ENCODE measurements at places on chromosomes 2 and 18.

- DNase-seq: peak; percentile 65
These were observed 646 bp downstream of the PHLPP1 start for GRCh38 chr18:62715759-62716615.

DNA sequence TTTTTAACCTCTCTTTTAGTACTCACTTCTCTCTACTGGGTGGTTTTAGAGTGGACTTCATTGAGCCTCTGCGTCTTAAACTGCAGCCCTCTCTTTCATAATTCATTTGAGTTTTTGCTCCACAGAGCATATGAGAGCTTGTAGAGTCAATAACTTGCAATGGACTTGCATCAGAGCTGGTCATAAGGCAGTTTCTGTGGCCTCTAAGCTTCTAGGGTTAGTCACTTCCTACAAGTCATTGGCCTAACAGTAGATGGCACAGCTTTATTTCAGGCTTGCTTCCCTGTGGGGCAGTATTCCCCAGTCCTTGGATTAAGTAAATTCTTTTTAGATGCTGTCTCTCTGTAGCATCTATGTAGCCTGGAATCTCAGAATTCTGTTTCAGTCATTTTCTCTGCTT is 1435.7 kb downstream of the LRP1B start:
- peak; percentile 76 for DNase-seq

GRCh38 chr18:50203801-50204604 is 9.1 kb upstream of the MYO5B start:
- DNase-seq: peak; percentile 25

- DNase-seq: peak; percentile 15
These were observed 248.7 kb upstream of the PIK3C3 start for GRCh38 chr18:41706301-41706700.

GRCh38 chr2:238560234-238560633 is 133.5 kb downstream of the ASB1 start:
- DNase-seq: no peak

- DNase-seq: peak; percentile 49
These were observed 48.0 kb downstream of the EFEMP1 start for GRCh38 chr2:55875434-55876135.

DNA sequence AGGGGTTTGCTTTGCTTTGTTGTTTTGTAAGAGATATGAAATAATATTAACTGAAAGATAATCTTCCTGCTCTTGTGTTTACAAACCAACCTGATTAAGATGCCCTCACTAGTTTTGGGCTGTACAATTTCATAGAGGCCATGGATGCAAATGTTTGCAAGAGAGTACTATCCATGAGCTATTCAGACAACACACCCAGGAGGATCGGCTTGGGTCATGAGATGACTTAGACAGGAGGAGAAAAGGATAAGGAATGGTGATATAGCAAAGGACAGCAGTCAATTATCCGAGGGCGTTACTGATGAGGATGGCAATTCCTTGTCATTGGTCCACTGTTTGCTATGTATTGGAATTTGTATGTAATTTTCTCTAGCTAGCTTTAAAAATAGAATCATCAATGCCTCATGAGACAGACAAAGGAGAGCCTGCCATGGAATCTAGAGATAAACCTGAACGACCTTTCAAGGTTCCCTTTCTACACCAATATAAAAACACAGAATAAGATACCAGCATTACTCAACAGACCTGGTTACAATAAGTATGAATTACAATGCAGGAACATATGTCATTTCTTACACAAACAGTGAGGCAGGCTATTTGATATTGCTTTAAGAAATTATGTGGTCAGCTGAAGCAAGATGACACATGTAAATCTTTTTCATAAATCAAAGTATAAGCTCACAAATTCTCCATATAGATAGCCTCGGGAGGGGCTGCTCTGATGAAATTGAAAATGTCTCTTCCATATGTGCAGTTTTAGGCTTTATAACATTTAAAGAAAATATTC is 54.4 kb upstream of the SOS1 start:
- DNase-seq: no peak

DNA sequence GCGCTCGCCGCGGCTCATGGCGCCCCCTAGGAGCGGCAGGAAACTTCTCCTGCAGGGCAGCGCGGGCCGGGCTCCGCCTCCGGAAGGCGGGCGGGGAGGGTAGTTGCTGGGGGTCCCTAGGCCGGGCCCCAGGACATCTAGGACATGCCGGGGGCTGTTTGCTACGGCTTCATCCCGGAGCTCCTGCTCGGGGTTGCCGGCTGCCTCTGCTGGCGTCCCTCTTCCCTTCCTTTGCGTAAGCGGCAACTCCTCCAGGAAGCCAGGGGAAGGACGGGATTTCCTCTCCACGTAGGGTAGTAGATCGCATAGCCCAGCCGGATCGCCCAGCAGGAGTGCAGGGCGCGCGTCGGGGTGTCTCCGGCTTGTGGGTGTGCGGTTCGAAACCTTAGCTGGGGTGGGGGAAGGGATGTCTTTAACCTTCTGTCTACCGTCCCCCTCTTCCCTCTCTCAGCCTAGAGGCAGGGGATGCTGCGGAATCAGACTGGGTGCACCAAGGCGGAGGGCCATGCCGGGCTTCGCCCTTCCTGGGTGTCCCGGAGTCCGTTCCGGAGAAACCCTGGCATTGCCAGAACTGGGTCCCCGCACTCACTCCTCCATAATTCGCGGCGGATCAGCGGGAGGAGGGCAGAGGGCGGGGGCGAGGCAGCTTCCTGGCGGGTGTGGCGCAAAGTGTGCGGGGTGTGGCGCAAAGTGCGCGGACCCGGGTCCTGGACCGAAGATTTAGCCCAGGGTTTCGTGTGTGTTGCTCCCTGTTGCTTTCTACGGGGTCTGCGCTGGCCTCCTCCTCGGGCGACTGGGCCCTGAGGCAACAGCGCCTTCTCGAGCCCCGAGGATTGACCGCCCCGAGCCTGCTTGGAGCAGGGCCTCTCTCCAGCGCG is 12.2 kb upstream of the SKOR2 start:
- peak; percentile 48 for DNase-seq

GRCh38 chr2:55511508-55512124 is 7.9 kb upstream of the CFAP36 start:
- DNase-seq: peak; percentile 53

GRCh38 chr2:222568865-222569264 is 87.0 kb downstream of the FARSB start:
- DNase-seq: peak; percentile 29

- DNase-seq: no peak
These were observed 190.2 kb downstream of the TFCP2L1 start for GRCh38 chr2:121094845-121095244.

DNA sequence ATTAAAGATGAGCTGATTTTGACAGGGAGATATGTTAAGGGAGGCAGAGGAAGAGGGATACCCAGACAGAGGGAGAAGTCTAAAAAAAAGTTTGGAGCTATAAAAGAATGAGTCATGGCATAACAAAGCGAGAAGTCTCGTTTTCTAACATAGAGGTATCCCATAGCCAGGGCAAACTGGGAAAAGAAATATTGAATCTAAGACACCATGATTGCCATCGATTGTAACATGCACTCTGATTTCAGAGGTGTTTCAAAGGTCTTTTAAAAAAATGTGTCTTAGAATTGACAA is 110.7 kb downstream of the MDH1 start:
- DNase-seq: peak; percentile 31

DNA sequence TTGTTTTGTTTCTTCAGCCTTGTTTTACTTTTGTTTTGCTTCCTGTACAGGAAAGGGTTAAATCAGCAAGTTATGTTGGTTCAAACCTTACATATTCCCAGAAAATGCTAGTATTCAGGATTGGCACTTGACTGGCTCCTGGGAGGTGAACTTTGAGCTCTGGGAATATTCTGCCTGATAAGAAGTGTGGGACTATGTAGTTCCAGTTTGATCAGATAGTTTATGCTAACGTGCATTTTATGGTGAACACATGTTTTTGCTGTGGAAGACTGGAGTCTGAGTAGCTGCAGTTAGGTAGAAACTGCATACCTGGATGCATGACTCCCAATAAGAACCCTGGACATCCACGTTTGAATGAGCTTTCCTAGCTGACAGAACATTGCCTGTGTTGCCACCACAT is 603.1 kb upstream of the HS6ST1 start:
- DNase-seq: no peak

DNA sequence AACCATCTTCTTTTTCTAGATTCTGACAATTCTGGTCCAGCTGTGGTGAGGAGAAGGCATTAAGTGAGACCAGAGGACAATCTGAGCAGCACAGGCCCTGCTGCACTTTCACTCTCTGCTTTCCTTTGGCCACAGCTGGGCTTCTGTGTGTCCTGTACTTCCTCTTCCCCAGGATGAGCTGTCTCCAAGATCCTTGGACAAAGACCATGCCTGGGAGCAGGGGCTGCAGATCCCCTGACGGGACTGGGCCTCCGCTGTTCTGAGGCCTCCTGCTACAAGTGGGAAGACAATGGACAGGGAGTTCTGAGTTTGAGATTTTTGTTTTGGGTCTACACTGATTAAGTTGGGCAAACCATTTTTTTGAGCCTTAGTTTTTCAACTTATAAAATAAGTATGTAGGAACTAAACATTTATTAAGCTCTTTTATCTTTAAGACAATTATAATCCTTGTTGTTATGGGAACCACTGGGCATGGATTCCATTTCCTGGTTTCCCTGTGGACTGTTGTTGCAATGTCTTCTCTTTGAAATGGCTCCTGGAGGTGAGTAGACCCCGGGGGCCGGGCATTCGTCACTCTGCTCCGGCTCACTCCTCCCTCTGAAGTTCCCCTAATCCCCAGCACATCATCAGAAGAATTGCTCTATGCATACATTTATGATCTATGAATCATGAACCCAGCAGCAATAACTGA is 266.6 kb downstream of the ACTR3 start:
- no peak for DNase-seq

- no peak for DNase-seq
These were observed 221.8 kb downstream of the MREG start for GRCh38 chr2:215791481-215791937.

GRCh38 chr18:36934884-36935283 is 106.0 kb downstream of the KIAA1328 start:
- DNase-seq: peak; percentile 50

GRCh38 chr2:37738266-37738885 is 66.9 kb upstream of the CDC42EP3 start:
- DNase-seq: no peak

DNA sequence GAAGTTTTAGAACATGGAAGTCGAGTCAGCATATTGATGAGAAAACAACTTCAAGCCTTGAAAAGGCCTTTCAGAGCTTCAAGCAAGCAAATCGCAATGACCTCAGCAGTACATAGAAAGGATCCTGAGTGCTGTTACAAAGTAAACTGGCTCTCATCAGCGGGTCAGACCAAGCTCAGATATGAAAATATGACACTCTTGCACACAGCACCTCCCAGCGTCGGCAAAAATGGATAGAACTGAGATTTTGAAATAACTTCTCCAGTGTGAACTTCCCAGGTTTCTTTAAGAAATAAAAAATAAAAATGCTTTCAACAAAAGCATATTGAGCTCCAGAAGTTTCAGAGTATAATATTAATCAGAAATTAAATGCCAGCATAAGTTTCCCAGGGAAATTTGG is 296.9 kb downstream of the FBXO15 start:
- DNase-seq: no peak

DNA sequence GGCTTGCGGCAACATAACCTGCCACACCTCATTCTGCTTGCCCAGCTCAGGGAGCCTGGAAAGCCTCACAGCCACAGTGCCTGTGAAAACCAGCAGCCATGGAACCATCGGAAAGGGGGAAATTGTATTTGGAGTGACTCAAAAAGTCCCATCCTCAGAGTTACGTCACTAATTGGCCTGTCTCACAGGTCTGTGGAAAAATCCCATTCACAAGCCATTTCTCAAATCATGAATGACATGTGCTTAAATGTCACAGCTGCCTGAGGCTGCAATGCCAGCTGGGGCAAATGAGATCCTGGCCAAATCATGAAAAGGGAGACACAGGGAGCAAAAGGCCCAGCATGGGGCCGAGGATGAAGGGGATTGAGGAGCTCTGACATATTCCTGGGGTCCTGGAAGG is 486.9 kb upstream of the RAB6C start:
- DNase-seq: no peak

DNA sequence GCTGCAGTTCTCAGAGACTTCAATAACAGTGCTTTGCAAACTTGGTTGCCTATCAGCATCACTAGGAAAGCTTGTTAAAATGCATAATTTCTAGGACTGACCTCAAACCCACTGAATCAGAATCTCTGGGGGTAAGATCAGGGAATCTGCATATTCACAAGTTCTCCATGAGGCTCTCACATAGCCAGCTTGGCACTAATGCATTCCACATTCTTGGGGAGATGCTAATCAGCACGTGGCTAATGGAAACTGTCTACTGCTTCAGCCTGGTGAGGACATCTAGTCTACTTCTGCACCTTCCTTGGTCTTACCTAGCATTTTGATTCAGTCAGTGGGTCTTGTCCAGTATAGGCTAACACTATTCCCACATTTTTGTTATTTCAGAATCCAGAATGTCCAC is 56.3 kb downstream of the RBKS start:
- peak; percentile 66 for DNase-seq

DNA sequence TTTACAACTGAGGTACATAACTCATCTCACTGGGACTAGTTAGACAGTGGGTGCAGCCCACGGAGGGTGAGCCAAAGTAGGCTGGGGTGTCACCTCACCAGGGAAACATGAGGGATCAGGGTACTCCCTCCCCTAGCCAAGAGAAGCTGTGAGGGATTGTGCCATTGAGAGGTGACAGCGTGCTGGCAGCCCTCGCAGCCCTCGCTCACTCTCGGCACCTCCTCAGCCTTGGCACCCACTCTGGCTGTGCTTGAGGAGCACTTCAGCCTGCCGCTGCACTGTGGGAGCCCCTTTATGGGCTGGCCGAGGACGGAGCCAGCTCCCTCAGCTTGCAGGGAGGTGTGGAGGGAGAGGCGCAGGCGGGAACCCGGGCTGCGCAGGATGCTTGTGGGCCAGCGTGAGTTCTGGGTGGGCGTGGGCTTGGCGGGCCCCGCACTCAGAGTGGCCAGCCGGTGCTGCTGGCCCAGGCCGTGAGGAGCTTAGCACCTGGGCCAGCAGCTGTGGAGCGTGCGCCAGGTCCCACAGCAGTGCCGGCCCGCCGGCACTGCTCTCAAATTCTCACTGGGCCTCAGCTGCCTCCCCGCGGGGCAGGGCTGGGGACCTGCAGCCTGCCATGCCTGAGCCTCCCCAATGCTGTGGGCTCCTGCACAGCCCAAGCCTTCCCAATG is 44.5 kb upstream of the FAM110C start:
- DNase-seq: no peak

GRCh38 chr18:24421831-24422230 is 4.6 kb upstream of the IMPACT start:
- DNase-seq: no peak

- DNase-seq: peak; percentile 89
These were observed 78.9 kb downstream of the ZBTB7C start for GRCh38 chr18:48330016-48330991.

DNA sequence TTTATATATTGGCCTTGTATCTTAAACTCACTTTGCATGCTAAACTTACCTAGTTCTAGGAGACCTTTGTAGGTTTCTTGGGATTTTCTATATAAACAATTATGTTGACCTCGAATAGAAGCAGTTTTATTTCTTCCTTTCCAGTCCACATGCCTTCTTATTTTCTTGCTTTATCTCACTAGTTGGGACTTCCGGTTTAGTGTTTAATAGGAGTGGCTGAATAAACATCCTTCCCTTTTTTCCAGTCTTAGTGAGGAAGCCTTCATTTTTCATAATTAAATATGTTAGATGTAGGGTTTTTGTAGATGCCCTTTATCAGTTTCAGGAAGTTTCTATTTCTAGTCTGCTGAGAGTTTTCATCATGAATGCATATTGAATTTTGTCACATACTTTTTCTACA is 347.3 kb upstream of the HNRNPA3 start:
- no peak for DNase-seq
